ENCODE measurements at places on chromosomes 5 and 9. TPM values are rescaled to one million over a fixed set of nuclear protein-coding genes. Genes with fewer than 3 reads are reported as not detected.

RARS1 gene
- total RNA-seq: 156 TPM

SLC9A3 gene
- 0.45 TPM for total RNA-seq

GARIN3 gene
- total RNA-seq: not detected

ANKRD20A1 gene
- total RNA-seq: 1.7 TPM

SPATA31E1 gene
- total RNA-seq: not detected

CARTPT gene
- not detected for total RNA-seq

ZSWIM6 gene
- 25.0 TPM for total RNA-seq

PCDHA7 gene
- total RNA-seq: 0.27 TPM

ECPAS gene
- total RNA-seq: 142 TPM

Data from endothelial cell of coronary artery (primary cell).